Posterior cingulate gyrus (tissue), 11 donors: ENCODE measurements at places on chromosomes 4 and X.

- no peak for DNase-seq
Measured at GRCh38 chr4:7767966-7768365, 171.7 kb downstream of the AFAP1 start.

GRCh38 chr4:122534776-122535175, 78.3 kb upstream of the IL2 start:
- DNase-seq, result no peak

GRCh38 chr4:8201321-8201781, 2.3 kb downstream of the SH3TC1 start:
- no peak for DNase-seq

- DNase-seq, result peak; percentile 6
Measured at GRCh38 chrX:15761564-15762191, 23.6 kb downstream of the CA5B start.

DNA sequence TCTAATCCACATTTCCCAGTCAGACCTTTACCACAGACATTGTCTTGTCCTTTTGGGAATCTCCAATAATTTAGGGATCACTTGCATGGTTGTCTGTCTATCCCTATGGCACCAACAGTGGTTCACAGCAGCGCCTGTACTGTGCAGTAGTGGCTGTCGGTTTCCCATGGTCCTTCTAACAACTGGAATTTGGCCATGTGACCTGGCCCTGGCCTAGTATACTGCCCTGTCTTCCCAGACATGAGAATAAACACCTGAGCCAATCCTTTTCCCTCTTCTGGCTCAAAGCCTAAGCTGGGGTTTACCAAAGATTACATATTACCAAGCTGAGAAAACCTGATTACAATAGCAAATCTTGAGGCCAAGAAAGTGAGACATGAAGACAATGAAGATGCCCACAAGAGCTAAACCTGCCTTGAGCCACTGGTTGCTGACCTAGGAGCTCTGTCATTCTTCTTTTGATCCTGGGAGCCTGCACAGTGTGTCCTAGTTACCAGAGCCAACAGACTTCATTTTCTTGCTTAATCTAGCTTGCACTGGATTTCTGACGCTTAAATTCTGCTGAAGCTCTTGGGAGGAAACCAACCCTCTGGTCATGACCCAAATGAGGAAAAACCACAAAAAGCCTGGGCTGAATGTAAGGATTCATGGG, 92.1 kb downstream of the SCD5 start:
- DNase-seq, result no peak

DNA sequence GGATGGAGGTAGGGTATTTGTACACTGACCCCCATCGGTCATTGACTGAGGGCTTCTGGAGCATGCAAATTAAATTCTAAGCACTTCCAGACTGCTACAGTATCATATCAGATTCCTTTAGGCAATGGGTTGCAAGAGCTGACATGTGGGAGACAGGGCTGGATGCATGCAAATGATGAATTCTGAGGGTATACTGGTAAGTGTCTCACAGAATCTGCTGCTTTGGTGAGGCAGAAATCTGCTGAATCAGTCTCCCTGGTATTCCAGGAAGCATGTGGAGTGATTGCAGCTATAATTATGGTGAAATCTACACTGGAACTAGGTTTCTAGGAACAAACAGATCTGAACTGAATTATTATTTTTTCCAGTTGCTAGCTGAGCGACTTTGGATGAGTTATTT, 684.9 kb upstream of the MAGEB2 start:
- DNase-seq, result no peak

DNA sequence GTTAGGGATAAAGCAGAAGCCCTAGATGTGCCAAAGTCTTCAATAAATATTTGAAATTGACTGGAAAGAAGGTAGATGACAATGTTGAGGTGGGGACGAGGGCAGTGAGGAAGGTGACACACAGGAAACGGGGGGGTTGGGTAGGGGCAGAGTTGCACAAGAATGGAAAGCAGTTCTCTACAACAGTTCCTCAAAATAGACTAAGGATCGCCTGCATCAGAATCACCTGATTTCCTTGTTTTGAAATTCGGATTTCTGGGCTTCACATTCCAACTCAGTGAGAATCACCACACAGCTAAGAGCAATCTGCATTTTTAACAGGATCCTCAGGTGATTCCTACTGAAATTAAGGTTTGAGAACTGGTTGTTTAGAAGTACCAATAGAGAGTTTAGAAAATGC, 70.6 kb downstream of the ARFIP1 start:
- DNase-seq, result no peak

DNA sequence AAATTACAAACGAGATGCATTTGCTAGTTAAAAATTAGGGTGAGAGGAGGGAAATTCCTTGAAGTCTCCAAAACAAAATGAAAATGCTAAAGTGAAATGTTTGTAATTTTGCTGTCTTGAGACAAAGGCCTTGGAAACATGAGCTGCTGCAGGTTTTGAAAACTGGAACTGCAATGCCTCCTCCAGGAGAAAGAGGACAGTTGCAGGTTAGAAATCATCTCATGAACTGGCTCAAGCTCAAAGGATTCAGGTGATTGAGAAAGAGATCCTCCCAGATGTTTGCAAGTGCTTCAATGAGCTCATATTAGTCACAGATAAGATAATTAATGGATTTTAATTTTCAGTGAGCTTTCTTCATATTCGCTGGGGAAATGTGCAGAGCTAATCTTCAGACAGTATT, 32.4 kb downstream of the SMPX start:
- no peak for DNase-seq

DNA sequence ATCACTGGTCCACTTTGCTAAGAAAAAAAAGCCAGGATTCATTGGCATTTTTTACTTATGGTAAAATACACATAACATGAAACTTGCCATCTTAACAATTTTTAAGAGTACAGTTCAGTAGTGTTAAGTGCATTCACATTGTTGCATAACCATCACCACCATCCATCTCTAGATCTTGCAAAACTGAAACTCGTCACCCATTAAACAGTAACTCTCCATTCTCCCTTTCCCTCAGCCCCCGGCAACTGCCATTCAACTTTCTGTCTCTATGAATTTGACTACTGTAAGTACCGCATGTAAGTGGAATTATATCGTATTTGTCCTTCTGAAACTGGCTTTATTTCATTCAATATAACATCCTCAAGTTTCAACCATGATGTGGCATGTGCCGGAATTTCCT, 56.3 kb upstream of the LNX1 start:
- DNase-seq, result no peak

DNA sequence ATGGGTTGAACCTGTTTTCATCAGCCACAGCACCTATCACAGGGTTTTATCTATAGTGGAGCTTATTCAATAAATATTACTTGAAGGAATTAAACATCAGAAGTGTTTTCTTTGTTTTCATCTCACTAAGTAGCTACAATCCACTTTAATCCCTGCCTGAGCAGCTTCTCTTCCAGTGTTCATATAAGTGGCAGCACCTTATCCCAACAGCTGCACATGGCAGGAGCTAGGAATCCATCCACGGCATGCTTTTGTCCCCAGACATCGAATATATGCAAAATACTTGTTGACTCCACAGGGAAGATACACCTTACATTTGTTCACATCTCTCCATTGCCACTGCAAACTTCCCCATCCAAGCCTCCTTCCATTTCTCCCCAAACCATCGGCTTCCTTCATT, 549.8 kb upstream of the FAM241A start:
- no peak for DNase-seq

- DNase-seq, result peak; percentile 81
Measured at GRCh38 chr4:150402871-150403272, 179.1 kb upstream of the MAB21L2 start.
